HCT116 (cell line): ENCODE measurements at places on chromosomes 3 and 15. TPM values are rescaled to one million over a fixed set of nuclear protein-coding genes. Genes with fewer than 3 reads are reported as not detected.
A peak's percentile ranks its signal among the peaks of the same experiment; 100 is the strongest.

The FSIP1 gene
- 0.42 TPM for total RNA-seq

The TMEM212 gene
- total RNA-seq, result not detected

The PTX3 gene
- total RNA-seq, result 0.37 TPM

GRCh38 chr3:196292286-196292923 is 4.9 kb upstream of the PCYT1A start:
- H3K4me3 ChIP-seq, result no peak overlapping the region
- no peaks in the 10 kb centered on the region for H3K4me1 ChIP-seq
- no peaks in the 10 kb centered on the region for H3K36me3 ChIP-seq
- no peaks in the 10 kb centered on the region for H3K27me3 ChIP-seq
- H3K27ac ChIP-seq, result no peak overlapping the region
- no peak for DNase-seq

DNA sequence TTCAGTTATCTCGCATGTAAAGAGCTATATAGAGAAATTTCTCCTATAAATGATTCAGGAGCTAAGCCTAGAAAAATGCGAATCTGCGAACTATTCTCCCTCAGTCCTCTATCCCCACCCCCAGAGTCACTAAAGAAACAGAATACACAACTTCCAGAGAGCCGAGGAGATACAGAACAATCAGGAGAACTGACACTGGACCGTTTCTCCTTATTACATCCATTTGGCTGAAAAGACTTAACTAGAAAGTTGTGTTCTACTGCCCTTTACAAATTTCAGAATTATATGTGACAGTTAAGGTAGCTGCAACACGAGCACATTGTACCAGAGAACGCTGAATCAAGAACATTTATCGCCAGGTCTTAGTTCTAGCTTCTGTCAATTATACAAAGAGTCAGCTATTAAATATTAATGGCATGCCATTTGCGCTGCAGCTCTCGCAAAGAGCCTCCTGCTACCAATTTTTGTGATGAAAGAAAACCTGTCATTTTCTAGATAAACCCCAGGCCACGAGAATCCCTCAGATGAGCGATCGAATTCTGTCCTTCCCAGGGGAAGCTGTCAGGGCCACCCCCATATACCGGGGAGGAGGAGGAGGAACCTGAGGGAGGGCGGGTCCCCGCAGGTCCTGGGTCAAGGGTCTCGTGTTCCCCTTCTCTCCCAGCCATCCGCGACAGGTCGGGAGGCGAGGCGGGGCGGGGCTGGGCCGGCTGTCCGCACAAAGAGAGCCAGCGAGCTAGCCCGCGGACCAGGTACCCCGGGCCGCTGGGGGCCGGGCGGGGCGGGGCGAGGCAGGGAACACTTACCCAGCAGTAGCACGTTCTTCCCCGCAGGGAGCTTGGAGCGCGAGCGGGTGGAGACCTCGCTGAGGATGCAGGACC is 878 bp downstream of the DYNC1LI1 start:
- H3K4me1 ChIP-seq, result peaks cover 20% of the 10 kb centered on the region
- H3K27ac ChIP-seq, result peak overlapping the region; percentile 97

- no peak for DNase-seq
- H3K36me3 ChIP-seq, result no peaks in the 10 kb centered on the region
These were observed 71.1 kb downstream of the LYZL4 start for GRCh38 chr3:42339321-42339720.

DNA sequence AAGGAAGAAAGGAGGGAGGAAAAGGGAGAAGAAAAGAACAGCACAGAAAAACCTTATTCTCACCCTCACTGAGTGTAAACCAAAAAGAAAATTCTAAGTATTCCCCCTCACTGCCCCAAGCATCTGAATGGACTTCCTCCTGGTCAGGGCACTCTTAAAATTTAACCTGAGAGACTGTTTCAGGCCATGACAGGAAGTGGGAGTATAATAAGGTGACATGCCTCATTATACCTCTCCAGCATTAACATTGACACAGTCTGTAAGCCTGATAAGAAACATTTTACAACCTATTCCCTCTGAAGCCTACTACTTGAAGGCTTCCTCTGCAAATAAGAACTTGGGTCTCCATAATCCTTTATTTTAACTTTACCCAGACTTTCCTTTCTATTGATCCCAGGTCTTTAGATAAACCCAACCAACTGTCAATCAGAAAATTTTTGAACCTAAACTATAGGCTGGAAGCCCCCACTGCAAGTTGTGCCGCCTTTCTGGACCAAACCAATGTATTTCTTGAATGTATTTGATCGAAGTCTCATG is 41.7 kb downstream of the SLCO2A1 start:
- H3K27me3 ChIP-seq, result 0 out of 2 replicates have a peak, but pooled peaks cover 5% of the 10 kb centered on the region
- H3K4me3 ChIP-seq, result no peak overlapping the region
- no peak overlapping the region for H3K27ac ChIP-seq

DNA sequence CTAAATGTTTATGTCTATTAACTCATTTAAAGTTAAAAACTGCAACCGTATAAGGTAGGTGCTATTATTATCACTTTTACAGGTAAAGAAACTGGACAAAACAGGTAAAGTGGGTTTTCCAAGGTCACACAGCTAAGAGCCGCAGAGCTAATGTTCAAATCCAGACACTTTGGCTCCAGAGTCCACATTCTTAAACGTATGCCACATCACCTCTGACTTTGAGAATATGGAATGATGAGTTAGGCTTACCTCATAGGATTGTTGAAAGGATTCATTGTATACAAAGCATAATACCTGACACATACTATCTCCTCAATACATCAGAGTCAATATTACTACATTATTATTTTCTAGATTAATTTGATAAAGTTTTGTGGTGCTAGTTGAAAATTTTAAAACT is 240.9 kb upstream of the STT3B start:
- H3K27me3 ChIP-seq, result no peaks in the 10 kb centered on the region
- H3K4me3 ChIP-seq, result no peak overlapping the region
- no peak for DNase-seq
- peaks cover 69% of the 10 kb centered on the region for H3K4me1 ChIP-seq

The SLC2A2 gene
- not detected for total RNA-seq

GRCh38 chr3:120418866-120419490 is 31.8 kb downstream of the FSTL1 start:
- no peak overlapping the region for H3K4me3 ChIP-seq
- H3K4me1 ChIP-seq, result peaks cover 23% of the 10 kb centered on the region
- DNase-seq, result peak; percentile 36
- no peaks in the 10 kb centered on the region for H3K36me3 ChIP-seq

DNA sequence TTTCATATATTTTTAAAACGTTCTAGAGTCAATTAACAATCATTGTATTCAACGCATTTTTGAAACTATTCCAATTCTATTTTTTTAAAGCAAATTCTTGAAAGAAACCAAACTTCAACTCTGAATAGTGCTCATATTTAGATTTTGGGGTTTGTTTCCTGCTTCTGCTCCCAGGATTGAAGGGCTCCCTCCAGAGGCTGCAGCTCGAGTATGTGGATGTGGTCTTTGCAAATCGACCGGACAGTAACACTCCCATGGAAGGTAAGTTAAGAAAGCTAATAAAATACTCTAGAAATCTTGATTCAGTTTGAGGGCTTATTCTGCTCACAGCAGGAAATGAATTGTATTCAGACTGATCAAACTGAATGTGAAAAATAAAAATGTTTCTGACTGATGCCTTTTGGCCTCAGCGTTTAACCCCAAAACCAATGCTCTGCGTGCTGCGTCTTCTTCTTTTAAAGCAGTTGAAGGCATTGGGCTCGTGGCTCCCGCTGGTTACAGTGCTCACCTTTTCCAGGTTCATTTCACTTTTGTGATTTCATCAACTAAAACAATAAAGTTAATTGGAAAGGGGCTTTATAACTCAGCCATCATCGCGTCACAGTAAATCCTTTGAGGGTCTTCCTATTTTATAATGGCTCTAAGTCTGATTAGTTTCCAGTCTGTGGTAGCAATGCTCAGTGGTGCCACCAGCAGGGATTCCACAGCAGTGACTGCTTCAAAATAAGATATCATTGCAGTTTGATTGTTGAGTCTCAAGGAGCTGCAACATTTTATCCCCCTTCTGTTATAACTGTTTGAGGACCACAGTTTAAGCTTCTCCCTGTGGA is 80.1 kb downstream of the SSR3 start:
- no peak overlapping the region for H3K4me3 ChIP-seq
- DNase-seq, result no peak
- H3K4me1 ChIP-seq, result no peaks in the 10 kb centered on the region
- no peaks in the 10 kb centered on the region for H3K36me3 ChIP-seq
- no peak overlapping the region for H3K27ac ChIP-seq

DNA sequence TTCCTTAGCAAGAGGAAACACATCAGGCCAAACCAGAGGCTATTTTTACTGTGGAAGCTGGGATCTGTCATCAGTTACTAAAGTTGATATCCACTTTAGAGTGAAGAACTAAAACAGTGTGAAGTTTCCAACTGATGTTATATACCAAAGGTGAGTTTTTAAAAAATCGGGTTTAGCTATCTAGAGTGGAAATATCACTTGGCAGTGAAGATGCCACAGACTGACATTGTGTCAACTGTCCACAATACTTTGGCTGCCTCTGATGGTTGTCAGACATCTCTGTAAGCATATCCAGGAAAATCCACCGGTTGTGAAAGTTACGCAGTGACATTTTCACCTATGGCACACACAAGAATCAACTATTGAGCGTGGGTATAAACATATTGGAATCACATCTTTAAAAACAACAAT is 9.2 kb downstream of the ZIC1 start:
- no peak overlapping the region for H3K4me3 ChIP-seq
- no peak for DNase-seq
- H3K36me3 ChIP-seq, result no peaks in the 10 kb centered on the region
- no peak overlapping the region for H3K27ac ChIP-seq
- H3K4me1 ChIP-seq, result no peaks in the 10 kb centered on the region
